Activated naive CD4-positive, alpha-beta T cell treated with anti-CD3 and anti-CD28 coated beads, Interleukin-2, amount 10 ng/mL, durations not matched to agents 7 days and 5 days (primary cell): ENCODE measurements at places on chromosomes 13 and 19.

- DNase-seq: peak; percentile 97
Observed at GRCh38 chr19:58439576-58440554, at the start of gene ZNF132. Gene ZNF132 (minus strand): TSS chr19:58440153. CDS start chr19:58439821, 332 bp downstream.

GRCh38 chr13:32408296-32409000 lies 19.5 kb downstream of the N4BP2L1 start:
- no peak for DNase-seq

DNA sequence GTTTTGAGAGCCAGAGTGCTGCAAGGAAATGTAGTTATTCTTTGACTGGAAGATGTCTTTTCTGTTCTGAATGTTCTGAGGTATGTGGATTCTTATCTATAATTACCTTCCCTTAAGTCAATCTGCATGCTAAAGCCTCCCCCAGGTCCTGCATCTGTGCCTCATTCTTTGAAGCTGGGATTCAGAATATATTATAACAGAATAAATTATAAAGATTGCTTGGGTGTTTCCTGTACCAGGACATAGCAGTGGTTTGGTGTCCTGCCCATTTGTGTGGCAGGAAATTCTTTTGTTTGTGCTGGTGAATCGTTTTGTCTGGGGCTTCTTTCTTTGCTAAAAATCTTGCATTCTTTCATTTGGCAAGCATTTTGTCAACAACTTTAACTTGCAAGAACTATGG lies 60.2 kb downstream of the ITGBL1 start:
- DNase-seq: no peak

GRCh38 chr13:78806457-78806856 lies 147.5 kb upstream of the OBI1 start:
- DNase-seq: no peak

DNA sequence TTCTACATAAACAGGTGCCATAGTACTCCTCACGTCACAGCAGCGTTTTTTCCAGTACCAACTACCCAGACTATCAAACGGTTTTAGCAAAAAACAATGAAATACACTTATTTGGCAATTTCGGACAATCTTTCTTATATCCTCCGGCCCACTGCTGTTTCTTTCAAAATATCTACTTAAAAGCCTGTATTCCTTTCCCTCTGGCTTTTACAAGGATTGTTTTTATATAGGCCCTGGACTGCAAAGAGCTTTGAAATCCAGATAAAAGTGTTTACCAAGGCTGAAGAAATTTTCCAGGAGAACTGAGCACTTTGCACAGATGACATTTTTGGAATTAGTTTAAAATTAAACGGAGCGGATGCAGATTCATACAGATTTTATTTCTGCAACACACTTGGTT lies 255.9 kb upstream of the STARD13 start:
- no peak for DNase-seq

DNA sequence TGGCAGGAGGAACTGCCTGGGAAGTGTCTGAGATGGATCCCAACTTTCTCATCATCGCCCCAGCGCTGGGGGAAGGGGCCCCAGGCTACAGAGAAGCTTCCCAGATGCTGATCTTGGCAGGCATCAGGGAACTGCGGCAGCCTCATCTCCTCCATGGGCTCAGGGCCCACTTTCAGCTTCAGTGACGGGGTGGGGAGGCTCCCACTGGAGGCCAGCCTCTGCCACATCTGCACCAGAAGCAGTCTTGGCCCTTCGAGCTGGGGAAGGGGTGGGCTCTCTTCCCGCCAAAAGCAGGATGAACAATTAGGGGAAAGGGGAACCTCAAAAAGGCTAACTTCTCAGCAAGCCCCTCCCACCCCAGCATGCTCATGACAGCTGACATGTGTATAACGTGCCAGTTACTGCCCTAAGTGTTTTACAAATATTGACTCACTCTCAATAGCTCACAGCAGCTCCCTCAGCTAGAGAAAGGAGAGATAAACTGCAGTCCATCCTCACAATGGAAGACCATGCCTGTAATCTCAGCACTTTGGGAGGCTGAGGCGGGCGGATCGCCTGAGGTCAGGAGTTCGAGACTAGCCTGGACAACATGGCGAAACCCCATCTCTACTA lies 7.1 kb upstream of the S1PR2 start:
- DNase-seq: no peak

DNA sequence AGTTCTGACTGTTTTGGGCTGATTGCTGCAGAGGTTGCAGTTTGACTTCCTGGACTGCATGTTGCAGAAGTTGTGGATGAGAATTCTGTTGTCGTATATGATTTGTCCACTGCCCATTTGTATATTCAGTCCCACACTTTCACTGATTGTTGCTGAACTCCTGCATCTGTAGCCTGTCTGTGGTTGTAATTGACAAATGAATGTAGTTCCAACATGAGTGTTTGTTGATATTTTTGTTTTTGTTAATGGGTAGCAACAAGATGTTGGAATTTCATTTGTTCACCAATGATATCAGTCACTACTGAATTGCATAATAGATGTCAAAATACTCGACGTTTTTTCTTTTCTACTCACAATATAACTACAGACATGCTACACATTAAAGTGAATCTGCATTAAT lies 533.9 kb downstream of the DCT start:
- no peak for DNase-seq

DNA sequence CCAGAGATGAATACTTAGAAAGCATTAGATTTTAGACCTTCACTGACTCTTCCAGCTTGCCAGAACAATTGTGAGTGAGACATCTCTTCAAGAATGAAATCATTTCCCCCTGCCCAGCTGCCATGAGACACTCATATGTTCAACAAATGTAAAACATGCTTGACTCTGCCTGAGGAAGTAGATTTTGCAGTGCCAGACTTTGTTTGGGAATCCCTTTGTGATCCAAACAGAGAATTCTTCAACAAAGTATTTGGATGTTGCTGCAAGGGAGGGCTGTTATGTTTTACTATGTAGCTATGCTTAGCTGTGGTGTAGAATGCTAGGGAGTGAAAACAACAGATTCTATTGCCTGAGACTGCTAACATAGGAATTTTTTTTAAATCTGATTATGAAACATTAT lies 416.4 kb downstream of the DCT start:
- DNase-seq: no peak

- no peak for DNase-seq
Observed at GRCh38 chr19:35017507-35017906, 12.8 kb upstream of the SCN1B start.

DNA sequence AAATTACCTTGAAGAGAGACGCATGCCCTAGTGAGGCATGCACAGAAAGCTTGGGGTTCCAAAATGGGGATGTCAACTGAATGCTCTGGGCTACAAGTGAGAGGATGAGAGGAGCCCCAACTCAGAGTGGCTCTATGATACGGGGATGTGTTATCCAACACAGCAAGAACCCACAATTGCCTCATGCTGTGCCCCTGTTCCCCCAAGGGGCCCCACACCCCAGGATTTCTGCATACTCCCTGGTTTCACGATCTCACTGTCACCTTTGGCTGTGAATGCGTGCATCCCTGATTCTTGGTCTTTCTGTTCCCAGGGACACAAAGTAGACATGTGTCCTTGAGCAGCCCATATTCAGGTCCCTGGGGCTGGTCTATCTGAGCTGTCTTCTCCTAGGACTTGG lies 29.3 kb downstream of the WDR88 start:
- no peak for DNase-seq

- no peak for DNase-seq
Observed at GRCh38 chr13:37450276-37450675, 148.3 kb downstream of the POSTN start.
